NCI-H524 (cell line): ENCODE measurements at places on chromosomes 5 and 9.

DNA sequence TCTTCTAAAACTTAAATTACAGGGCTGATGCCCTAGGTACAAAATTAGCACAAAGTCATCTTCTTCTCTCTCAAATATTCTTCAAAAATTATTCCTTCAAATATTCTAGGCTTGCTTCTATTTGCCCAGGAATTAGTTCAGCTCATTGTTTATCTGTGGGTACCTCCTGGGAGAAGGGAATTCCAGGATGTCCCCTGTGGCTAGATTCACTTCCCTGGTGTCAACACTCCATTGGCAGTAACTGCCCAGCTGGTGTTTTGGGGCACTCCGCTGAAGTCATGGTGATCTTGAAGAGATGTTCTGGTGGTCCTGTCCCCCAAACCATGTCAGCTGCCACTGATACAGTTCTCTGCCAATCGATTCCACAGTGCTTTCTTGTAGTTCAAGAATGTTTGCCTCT is 26.2 kb upstream of the TGFBR1 start:
- no peak for DNase-seq

DNA sequence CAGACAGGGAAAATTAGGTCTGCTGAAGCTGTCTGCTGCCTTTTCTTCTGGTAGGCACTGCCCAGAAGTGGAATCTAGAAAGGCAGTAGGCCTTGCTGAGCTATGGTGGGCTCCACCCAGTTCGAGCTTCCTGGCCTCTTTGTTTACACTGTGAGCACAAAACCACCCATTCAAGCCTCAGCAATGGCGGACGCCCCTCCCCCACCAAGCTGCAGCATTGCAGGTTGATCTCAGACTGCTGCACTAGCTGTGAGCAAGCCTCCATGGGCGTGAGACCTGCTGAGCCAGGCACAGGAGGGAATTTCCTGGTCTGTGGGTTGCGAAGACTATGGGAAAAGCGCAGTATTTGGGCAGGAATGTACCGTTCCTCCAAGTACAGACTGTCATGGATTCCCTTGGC is 18.5 kb downstream of the AGTPBP1 start:
- no peak for DNase-seq

DNA sequence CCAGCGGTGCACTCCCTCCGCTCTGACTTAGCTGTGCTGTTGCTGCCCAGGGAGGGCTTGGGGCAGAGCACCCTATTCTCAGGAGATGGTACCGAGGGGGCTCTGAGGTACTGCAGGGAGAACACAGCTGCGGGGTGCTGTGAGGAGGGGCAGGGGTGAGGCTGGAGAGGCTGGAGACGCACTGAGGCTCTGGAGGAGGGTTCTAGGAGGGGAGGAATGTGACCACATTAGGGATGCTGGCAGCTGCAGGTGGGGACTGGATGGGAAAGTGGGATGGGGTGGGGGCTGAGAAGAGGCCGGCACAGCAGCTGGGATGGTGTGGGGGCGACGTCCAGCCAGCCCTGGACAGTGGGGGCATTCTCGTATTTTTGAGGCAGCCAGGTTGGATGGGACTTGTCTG is 20.9 kb downstream of the NCS1 start:
- DNase-seq = no peak

- DNase-seq = no peak
Observed at GRCh38 chr9:72276429-72276828, 88.6 kb downstream of the ZFAND5 start.

DNA sequence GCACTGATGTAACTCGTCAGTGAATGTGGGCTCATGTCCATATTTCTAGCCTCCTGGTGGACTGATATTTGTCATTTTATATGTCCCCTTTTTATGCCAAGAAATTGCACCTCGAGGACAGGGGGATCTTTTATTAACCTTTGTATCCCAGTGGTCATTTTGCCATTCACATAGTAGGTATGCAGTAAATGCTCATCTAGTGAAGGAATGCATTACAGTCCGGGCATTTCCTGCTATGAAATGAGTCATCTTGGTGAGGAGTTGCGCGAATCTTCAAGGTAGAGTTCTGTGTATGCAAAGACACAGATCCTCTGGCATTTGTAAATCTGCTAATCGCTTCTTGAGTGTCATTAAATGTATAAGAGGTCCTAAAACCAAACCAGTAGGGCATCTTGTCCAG is 755.5 kb upstream of the ADAMTS16 start:
- DNase-seq = no peak

GRCh38 chr9:133703591-133704399 is 34.4 kb downstream of the SARDH start:
- peak; percentile 58 for DNase-seq

- no peak for DNase-seq
Observed at GRCh38 chr5:72021651-72022357, 85.5 kb upstream of the MAP1B start.

GRCh38 chr5:175107028-175107588 is 336.9 kb downstream of the DRD1 start:
- no peak for DNase-seq

DNA sequence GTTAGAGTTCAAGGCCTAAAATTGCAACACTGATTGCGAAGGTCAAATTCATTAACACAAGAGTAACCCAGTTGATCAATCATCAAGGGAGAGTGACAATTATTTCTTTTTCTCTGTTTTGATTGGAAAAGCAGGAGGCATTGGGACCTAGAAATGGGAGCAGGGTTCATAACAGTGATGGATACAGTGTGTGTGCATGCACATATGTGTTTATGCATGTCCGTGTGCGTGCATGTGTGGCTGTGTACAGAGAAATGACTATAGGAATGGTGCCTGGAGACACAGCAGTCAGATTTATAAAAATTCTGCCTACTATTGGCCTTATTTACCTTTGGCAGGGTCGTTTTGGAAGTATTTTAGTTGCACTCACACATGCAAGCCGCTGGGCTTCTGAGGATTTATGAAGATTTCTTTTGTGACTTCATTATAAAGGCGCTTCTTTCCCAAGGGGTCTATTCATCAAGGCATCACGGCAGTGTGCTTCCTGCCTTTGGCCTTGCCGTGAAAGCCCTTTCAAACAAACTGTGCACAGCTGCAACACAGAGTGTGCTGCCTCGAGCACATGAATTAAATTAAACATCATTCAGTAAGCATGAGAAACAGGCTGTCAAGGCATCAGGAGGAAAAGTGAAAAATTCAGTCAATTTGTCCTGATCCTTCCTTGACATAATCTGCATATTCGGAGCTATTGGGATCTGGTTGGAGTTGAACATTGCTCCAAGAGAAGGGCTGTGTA is 122.8 kb upstream of the PUM3 start:
- DNase-seq = no peak

DNA sequence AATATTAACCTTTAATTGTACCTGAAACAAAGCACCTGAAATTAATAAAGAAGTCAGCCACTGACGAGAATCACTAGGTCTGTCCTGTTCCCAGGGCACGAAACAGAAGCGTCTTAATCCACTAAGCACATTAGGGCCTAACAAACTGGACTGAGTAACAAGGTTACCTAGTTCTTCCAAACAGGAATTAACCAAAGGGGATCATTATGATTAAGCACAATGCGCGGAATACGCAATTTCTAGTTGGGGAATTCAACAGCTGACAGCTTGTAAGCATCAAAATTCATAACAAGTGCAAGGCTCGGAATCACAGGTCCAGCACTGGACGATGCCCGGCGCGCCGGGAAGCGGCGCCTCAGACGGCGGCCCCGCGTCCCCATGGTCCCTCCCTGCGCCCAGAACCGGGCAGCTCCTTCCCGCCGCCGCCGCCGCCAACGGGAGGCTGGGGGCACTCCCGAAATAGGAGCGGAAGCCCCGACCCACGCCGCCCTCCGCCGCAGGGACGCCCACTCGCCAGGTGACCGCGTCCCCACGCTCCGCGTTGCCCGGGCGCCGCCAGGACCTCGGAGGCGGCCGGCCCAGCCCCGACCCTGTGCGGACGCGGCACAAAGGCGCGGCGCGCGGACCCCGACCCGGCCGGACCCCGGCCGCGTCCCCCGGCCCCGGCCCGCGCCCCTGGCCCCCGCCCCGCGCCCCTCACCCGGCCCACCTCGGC is 898 bp downstream of the CAMSAP1 start:
- DNase-seq = peak; percentile 62

DNA sequence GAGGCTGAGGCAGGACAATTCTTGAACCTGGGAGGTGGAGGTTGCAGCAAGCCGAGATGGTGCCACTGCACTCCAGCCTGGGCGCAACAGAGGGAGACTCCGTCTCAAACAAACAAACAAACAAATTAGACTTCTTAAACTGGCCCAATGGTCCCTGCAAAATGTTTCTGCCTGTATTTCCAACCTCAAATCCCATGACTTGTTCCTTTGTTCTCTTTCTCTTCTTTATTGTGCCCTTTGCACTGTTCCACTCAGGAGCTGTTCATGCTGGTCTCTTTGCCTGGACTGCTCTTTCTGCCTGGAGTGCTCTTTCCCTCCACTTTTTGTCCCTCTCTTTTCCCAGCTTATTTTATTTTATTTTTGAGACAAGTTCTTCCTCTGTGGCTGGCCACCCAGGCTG is 4.1 kb downstream of the RABEPK start:
- no peak for DNase-seq

DNA sequence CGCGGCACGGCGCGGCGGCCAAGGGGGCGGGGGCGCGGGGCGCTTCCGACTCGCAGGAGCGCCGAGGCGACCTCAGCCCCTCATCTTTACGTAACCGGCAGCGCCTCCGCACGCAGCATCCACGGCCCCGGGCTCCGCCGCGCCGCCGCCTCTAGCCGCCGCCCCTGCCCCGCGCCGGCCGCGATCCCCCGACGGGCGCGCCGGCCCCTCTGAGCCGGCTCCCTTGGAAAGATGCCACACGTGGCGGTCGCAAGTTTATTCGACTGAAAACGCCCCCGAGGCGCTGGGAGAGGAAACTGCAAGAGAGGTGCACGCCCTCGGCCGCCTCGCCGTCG is 1.0 kb downstream of the KLF9 start:
- DNase-seq = no peak

DNA sequence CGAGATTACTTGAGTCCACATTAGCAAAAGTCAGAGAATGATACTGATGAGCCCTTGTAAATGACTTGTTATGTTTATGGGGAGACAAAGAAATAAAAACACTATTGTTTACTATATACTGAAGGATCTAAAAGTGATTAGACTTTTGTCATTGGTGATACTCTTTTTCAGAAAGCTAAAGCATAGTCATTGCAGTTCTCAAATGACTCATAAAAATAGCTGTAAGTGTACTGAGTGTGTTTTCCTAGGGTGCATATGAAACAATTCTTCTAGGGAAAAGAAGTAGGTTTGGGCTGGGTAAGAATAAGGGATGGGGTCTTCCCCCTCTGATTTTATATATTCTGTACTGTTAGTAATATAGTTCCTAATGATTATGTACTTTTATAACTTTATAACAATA is 32.6 kb downstream of the WDR36 start:
- DNase-seq = no peak

DNA sequence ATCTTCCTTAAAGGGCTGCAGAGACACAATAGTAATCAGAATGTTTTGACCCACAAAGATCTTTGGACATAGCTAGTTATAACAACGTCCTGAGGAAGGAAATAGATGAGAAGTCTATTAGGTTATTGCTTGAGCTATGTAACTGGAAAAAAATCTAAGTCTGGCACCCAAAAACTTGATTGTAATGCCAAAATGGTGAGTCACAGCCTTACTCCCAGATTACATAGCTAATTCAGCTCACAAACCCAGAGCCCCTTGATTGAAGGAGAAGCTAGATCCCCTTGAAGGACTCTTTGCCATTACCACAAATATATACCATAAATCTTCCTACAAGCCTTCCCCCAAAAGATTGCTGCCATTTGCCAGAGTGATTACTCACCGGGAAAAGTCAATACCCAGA is 341.8 kb upstream of the KIF2A start:
- no peak for DNase-seq

DNA sequence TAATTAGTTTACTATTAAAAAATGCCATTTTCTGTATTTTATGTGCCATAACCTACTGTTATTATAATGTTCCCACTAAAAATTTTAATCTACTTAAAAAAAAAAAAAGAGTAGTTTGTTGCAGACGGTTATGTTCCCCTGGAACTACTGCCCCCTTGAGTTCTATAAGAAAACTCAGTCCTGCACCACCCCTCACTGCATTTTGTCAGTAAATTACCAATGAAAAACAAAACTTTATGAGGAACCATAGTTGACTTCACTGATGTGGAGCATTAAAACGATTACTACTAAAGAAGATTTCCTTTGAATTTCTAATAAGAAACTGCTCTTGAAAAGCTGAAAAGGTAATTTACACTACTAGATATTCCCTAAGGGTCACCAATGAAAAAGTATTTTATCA is 288.7 kb downstream of the FBXL17 start:
- DNase-seq = peak; percentile 2

GRCh38 chr9:137206602-137207001 is 1.1 kb downstream of the NDOR1 start:
- DNase-seq = no peak

GRCh38 chr9:37243588-37244345 is 123.4 kb downstream of the ZCCHC7 start:
- peak; percentile 13 for DNase-seq

DNA sequence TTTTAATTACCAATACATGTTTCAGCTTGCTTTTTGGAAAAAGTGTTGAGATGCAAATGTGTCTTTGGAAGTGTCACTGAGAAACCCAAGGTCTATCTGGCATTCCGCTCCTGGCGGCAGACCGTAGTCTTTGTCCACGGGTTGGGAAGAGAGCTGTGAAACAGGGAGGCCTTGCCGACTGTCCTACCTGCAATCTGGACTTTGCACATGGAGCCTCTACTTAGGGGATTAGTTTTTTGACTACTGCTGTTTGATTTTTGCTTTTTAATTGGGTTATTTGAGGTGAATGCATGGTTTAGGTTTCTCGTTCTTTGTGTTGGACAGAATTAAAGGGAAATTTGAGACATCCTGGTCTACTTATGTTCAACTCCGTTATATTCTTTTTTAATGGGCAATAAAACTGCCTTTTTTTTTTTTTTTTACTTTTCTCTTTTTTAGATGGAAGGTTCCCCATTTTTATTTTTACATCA is 25.7 kb downstream of the TRIO start:
- peak; percentile 98 for DNase-seq

DNA sequence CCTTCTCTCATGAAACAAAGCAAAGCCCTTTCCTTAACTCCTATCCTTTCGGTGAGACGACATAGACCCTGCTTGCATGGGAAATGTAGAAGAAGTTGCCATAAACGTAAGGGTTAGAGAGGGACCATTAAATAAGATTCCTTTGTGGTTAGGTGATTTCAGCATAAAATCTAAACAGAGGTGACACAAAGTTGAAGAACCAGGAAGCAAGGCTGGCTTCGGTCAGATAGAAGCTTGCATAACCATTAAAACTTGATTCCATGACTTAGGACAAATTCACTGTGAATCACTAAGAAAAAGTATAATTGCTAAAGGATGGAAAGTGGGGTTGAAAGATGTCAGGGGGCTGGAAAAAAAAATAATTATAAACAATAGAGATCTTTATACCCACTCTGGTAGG is 30.9 kb upstream of the ABLIM3 start:
- no peak for DNase-seq

GRCh38 chr5:143614831-143615230 is 197.1 kb upstream of the HMHB1 start:
- DNase-seq = peak; percentile 93

GRCh38 chr5:14790220-14790619 is 81.4 kb downstream of the ANKH start:
- DNase-seq = no peak

- no peak for DNase-seq
Observed at GRCh38 chr5:43638546-43638945, 35.6 kb downstream of the NNT start.

- no peak for DNase-seq
Observed at GRCh38 chr9:126945682-126946081, 31.1 kb downstream of the RALGPS1 start.

GRCh38 chr5:130715541-130715940 is 449.5 kb downstream of the HINT1 start:
- DNase-seq = no peak
